Activated B cell treated with CpG ODN at 0.5 μM for 24 hours (primary cell): ENCODE measurements at places on chromosomes 2 and 18. TPM values are rescaled to one million over a fixed set of nuclear protein-coding genes. Genes with fewer than 3 reads are reported as not detected.

The GALNT3 gene
- total RNA-seq, result 13.2 and 14.4 TPM in 2 replicates

The TMEM37 gene
- total RNA-seq, result 0.37 and 0.51 TPM in 2 replicates

DNA sequence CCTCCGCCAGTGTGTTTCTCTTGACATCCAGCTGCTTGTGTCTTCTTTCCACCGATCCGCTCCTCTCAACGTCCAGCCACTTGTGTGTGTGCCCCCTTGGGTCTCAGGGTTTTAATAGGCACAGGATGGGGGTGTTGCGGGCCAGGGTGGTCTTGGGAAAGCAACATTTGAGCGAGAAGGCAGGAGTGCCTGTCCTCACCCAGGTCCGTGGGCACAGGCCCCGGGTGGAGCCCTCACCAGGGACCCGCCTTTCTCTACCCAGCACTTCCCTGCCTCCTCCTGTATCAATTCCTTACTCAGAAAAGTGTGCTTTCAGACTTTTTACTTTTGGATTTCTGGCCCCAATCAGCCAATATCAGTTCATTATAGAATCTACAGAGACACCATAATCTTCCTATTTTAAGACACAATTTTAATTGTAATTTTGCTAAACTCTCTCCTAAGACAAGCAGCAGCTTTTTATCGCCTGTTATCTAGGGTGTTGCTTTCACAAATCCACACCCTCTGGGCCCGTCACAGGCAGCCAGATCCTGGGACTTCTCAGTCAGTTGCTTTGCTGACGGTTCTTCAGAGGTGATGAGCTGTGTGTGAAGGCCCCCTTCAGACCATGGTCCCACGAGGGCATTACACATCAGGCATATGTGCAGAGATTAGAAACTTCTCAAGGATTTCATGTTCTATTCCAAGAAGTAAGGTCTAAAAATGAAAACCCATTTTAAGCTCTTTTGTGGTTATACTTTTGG lies 96.0 kb upstream of the FHL2 start:
- DNase-seq, result no peak

- no peak for DNase-seq
Measured at GRCh38 chr2:26412091-26412673, 10.5 kb downstream of the DRC1 start.

- no peak for DNase-seq
Measured at GRCh38 chr2:114192362-114192761, 250.1 kb upstream of the DPP10 start.

DNA sequence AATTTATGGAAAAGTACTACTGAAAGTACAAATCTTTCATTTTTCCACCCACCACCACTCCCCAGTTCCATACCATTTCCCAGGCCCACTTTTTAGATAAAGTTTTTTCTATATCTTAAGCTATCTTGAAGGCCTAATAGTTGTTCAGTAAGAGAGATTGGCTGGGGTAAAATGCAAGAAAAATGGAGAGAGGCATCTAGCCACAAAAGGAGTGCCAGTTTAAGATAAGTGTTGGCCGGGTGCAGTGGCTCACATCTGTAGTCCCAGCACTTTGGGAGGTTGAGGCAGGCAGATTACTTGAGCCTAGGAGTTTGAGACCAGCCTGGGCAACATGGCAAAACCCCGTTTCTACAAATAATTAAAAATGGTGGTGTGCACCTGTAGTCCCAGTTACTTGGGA lies 28.6 kb downstream of the NBEAL1 start:
- DNase-seq, result no peak

DNA sequence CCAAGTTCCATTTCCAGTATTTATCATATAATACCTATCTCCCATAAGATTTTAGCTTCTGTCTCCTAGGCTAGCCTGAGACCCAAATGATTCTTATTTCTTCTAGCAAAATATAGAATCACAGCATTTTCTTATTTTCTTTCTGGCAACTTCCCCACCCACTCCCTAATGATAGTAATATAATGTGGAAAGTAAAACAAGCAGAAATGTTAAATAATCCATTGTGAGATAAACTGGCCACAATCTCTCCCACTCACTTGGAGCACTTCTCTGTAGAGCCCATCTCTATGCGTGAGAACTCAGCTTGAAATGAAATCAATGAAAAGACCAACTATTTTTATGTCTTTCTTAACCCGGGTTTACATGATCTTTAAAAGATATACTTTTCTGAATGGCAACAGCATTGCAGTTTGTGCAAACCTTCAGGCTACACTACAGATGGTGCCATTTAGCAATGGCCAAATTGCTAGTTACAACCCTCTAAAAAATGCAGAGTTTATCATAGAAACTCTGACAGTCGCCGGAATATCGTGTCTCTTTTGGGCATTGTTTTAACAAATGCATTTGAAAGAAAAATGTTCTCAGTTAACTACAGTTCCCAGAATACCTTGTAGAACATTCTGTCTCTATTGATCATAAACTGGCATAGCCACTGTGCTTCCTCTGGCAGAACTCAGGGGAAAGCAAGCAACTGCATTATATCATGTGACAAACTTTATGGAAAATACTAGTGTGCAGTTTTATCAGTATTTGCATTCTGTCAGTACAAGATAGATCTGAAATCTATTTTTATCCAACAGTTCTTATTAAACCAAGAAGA lies 1407.4 kb upstream of the ZEB2 start:
- no peak for DNase-seq
